ENCODE measurements at places on chromosomes 2 and 18. TPM values are rescaled to one million over a fixed set of nuclear protein-coding genes. Genes with fewer than 3 reads are reported as not detected.
A peak's percentile ranks its signal among the peaks of the same experiment; 100 is the strongest.

Gene CTIF
- total RNA-seq = 2.0 TPM

Gene ATOH8
- not detected for total RNA-seq

Gene RGPD8
- total RNA-seq = 32.4 TPM

Gene SERPINB12
- total RNA-seq = not detected

Gene CYP27C1
- not detected for total RNA-seq

DNA sequence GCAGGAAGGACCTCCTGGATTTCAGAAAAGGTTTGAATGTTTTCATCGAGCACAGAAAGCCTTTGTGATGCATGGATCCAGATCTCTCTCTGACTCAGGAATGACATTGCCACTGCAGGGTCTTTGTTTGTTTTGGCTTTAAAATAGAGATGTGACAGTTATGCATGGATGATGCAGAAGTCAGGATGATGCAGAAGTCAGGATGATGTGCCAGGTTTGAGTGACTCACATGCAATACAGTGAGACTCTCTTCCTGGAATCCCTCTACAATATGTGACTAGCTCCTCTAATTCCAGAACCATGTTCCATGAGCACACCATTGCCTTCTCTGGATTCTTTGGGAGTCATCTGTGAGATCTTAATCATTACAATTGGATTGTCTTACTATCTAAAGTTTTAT lies 177.9 kb upstream of the RAB6C start:
- DNase-seq = no peak

GRCh38 chr2:100845141-100845991 lies 25.4 kb downstream of the NPAS2 start:
- DNase-seq = no peak

DNA sequence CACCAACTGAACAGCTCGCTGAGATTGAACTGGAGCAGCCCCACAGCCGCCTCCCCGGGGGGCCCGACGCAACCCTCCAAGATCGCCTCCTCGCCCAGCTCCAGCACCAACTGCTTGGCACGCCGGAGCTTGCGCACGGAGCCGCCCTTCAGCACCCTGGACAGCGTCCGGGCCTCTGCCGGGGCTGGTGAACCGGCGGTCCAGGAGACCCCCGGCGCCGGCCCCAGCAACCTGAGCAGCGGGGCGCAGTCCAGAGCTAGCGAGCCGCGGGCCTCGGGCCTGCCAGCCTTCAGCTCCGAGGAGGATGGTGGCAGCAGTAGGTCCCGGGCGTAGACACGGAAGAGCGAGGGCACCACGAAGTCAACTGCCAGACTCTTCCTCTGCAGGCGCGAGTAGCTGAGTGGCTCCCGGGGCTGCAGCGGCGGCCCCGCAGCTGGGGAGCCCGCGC lies 1.2 kb downstream of the ALK start:
- peak; percentile 50 for DNase-seq

DNA sequence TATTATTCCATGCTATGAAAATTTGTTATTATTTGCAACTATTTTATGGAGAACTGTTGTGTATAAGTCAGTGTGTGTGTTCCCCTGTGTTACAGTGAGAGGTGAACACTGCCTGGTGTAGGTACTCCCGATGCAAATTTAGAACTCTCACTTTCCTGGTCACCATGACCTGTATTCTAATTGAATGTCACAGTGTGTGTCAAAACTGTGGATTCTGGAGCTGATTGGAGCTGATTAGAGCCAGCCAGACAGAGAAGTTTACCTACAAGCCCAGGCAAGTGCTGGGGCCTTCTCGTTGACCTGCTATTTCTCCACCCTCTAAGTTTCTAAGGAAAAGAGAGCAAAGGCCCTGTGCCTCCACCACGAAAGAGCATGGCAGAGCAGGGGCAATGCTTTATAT lies 216.0 kb downstream of the NYAP2 start:
- no peak for DNase-seq

DNA sequence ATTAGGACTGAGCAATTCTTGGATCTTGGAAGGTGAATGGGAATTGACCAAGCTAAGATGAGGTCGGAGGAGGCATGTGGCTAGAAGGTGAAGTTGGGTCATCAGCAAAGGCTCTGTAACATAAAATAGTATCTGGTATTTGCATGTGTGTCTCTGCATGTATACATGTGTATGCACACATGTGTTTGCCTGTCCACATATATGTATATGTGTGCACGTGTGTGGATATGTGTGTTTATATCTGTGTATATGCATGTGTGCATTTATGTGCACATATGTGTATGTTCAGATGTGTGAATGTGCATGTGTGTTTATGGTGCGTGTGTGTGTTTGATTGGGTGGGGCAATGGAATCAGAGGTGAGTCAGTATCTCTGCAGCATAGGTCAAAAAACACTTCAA lies 664.3 kb downstream of the CNTNAP5 start:
- DNase-seq = no peak

DNA sequence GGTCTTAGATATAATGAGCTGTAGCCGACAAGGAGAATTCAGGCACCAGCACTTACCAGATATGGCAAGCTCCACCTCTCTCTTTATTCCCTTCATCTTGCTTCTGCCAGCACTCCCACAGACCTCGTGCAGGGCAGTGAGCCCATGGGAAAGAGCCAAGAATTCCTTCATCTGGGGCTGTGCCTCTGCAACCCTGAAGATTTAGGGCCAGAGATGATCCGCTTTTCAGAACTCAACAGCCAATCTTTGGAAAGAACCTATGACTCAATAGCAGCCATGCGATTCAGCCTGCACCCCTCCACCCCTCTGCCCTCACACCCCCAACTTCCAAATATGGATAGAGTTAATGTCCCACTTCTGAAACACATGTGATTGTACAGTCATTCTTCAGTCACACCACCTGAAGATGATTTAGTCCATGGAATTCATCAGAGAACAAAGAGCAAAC lies 533.7 kb upstream of the TNP1 start:
- no peak for DNase-seq

GRCh38 chr2:58428096-58429013 lies 187.2 kb upstream of the FANCL start:
- DNase-seq = no peak

DNA sequence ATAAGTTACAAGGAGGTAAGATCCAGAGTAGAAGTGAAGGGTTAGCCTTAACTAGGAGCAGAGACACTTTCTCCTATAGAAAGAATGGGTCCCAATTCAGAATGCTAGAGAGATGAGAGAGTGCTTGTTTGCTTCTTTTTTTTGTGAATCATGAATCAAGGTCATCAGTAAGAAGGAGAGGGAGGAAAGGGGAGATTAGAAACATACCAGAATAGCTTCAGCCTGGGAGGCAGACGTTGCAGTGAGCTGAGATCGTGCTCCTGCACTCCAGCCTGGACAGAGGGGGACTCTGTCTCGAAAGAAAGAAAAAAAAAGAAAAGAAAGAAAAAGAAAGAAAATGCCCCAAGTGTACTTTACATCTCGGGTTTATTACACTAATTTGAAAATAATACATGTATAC lies 55.8 kb upstream of the SLC35F5 start:
- DNase-seq = no peak

DNA sequence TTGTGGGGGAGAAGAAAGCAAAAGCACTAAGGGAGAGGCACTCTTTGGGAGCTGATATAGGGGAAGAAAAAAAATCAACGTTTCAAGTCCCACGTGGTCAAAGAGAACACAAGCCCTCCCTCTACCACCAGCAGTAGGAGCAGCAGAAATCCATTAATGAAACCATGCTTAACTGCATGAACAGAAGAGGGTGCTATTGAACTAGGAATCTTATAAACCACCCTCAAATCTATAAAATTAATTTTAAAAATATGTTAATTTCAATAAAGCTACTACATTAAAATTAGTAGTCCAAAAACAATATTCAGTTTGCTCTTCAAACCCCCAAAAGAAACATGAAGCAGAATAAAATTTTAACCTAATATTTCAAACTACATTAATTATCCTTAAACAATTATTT lies 147.8 kb downstream of the TMEM18 start:
- DNase-seq = peak; percentile 42

GRCh38 chr2:125745514-125745913 lies 910.4 kb upstream of the GYPC start:
- DNase-seq = no peak

DNA sequence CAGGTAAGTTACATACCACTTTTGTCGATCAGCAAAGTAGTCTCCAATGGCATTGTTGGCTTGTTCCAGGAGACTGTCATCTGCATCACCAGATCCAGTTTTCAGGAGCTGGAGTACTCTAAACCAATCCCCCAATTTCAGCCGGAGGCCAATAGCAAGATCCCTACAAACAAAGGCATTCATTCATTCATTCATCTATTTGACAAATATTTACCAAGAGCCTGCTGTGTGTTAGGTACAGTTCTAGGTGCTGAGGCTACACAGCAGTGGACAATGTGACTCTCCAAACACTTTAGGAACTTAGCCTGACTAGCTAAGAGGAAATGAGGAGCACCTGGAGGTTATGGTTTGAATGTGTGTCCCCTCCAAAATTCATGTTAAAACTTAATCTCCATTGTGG lies 34.4 kb upstream of the TTC32 start:
- no peak for DNase-seq

- DNase-seq = no peak
Observed at GRCh38 chr18:10851824-10852319, 297.5 kb downstream of the PIEZO2 start.

DNA sequence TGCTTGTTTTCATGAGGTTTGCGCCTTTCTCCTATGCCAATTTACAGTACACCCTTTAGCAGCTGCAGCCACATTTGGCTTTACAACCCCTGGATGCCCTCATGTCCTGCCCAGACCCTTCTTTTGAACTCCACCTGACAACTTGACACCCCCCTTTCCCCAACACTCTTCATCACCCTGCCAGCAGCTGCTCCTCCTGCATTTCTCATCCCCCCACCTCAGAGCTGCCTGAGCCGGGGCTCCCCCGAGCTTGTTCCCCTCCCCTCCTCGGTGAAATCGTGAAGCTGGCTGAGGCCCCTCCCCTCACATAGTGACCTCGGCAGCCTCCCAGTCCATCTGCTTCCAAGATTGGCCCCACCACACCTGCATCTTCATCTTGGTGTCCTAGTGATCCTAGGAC lies 40.5 kb downstream of the LRRFIP1 start:
- DNase-seq = no peak

GRCh38 chr2:15031745-15032240 lies 399.3 kb downstream of the LRATD1 start:
- DNase-seq = no peak

DNA sequence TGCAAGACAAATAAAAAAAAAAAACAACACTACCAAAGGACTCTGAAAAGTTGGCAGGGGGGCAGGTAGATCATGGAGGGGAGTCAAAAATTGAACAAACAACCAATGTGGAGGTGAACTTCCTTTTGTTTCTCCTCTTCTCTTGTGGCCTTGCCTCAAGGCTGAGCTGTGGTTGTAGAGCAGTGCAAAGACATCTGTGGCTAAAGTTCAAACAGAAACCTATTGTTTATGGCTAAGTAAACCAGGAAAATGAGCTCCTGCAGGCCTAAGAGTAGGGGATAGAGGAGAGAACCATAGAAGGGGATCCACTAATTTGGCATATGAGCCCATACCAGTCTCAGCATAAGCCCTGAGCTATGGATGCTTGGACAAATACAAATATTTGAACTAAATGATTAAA lies 40.2 kb upstream of the EGR4 start:
- no peak for DNase-seq

GRCh38 chr18:60585670-60586069 lies 213.1 kb upstream of the MC4R start:
- no peak for DNase-seq

Measured in naive thymus-derived CD8-positive, alpha-beta T cell (primary cell).